Thyroid gland (tissue), 4 donors: ENCODE measurements at places on chromosomes 5 and 9. TPM values are rescaled to one million over a fixed set of nuclear protein-coding genes. Genes with fewer than 3 reads are reported as not detected.

TXNDC8 gene
- total RNA-seq = not detected

TAF11L6 gene
- not detected for total RNA-seq

KIF24 gene
- 7.8 TPM for total RNA-seq

KCNN2 gene
- not detected for total RNA-seq

GRCh38 chr9:134545215-134545542 lies 96.4 kb upstream of the COL5A1 start:
- no peak overlapping the region for H3K27ac ChIP-seq
- peaks cover 12% of the 10 kb centered on the region for H3K4me1 ChIP-seq
- H3K36me3 ChIP-seq = no peaks in the 10 kb centered on the region
- no peak overlapping the region for H3K4me3 ChIP-seq

- peak overlapping the region; percentile 59 for H3K27ac ChIP-seq
- H3K27me3 ChIP-seq = no peaks in the 10 kb centered on the region
- H3K4me3 ChIP-seq = no peak overlapping the region
- no peaks in the 10 kb centered on the region for H3K36me3 ChIP-seq
- peak; percentile 10 for DNase-seq
- H3K4me1 ChIP-seq = peaks cover 29% of the 10 kb centered on the region
Measured at GRCh38 chr9:3698076-3698475, 172.3 kb upstream of the RFX3 start.

DNA sequence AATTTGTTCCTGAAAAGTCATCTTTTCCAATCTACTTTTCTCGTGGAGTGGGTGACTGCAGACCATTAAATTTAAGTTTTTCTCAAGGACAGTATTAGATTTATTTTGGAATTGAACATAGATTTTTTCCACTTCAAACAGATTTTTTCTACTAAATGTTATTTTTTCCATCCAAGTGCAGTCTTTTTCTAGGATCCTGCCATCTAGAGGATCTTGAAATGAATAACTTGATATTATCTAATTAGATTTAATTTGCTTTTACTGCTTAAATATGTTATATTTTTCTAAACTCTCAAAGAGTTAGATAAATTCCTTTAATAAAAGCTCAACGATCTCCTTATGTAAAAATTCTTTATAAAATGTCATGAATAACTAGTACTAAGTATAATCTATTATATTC lies 136.9 kb upstream of the PRR16 start:
- H3K27ac ChIP-seq = no peak overlapping the region
- H3K27me3 ChIP-seq = no peaks in the 10 kb centered on the region
- DNase-seq = no peak

- no peak overlapping the region for H3K4me3 ChIP-seq
- DNase-seq = no peak
- H3K4me1 ChIP-seq = peaks cover 5% of the 10 kb centered on the region
- H3K27ac ChIP-seq = no peak overlapping the region
- H3K27me3 ChIP-seq = no peaks in the 10 kb centered on the region
Measured at GRCh38 chr5:76690037-76690679, 25.8 kb upstream of the F2R start.

GRCh38 chr5:155089643-155090042 lies 76.1 kb downstream of the KIF4B start:
- H3K4me1 ChIP-seq = no peaks in the 10 kb centered on the region
- H3K27me3 ChIP-seq = no peaks in the 10 kb centered on the region
- H3K27ac ChIP-seq = no peak overlapping the region
- DNase-seq = no peak
- H3K4me3 ChIP-seq = no peak overlapping the region
